Neural crest cell (in vitro differentiated cells): ENCODE measurements at places on chromosomes 6 and 20.
A peak's percentile ranks its signal among the peaks of the same experiment; 100 is the strongest.

- peak; percentile 65 for DNase-seq
Measured at GRCh38 chr6:27518881-27519795, 46.2 kb upstream of the ZNF184 start.

- DNase-seq, result no peak
Measured at GRCh38 chr6:14542670-14543366, 425.2 kb downstream of the CD83 start.

DNA sequence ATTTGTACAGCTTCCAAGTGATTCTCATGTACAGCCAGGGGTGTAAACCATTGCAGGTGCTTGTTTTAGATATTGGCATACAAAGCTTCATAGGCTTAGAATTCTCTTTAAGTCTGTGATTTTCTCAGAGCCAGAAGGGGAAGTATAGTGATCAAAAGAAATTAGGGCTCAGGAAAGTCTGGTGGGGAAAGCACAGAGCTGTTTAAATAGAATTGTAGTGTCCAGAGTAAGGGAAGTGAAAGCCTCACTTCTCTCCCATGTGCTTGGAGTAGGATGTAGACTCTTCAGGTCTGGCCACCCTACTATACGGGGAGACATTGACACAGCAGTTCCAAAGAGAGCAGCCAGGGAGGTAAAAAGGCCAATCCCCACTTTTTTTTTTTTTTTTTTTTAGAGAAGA is 10.4 kb downstream of the GCNT2 start:
- no peak for DNase-seq

DNA sequence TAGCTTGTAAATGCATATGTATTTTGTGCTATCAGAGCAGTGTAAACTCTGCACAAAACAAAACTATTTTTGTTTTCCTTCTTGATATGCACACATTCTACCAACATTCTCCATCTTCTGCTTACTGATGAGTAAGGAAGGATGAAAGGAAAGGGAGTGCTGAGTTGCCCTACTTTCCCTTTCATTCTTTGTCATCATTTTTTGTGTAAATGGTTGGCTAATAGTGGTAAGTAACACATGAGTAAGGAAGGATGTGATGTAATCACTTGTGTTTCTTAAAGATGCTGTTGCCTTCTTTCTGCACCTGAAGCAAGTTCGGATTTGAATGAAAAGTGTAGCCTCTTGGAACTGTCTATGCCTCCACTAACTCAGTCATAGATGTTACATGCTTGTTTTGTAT is 4.6 kb upstream of the REV3L start:
- DNase-seq, result no peak
